ENCODE measurements at places on chromosomes 6 and 20.

DNA sequence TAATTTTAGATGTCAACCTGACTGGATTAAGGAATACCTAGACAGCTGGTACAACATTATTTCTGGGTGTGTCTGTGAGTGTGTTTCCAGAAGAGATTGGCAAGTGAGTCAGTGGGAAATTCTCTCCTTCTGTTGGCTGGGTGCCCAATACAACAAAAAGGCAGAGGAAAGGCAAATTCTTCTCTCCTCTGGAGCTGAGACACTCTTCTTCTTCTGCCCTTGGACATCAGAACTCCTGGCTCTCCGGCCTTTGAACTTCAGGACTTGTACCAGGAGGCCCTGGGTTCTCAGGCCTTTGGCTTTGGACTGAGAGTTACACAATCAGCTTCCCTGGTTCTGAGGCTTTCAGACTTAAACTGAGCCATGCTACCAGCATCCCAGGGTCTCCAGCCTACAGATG lies 7.8 kb upstream of the BTN3A1 start:
- no peak for DNase-seq

DNA sequence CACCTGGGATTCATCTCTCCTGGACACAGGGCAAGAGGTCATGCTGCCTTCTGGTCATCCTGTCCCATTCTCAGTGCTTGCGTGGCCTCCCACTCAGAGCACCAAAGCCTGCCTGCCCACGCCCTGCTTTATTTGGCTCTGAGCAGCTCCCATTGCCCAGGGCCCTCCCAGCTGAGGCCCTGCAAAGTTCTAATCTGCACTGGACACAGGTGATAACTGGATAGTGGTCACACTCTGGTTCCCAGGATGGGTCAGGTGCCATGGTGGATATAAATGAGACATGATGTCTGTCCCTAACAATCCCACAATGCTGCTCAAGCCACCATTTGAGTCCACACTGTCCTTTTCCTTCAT lies 39.5 kb downstream of the CPXM1 start:
- no peak for DNase-seq

DNA sequence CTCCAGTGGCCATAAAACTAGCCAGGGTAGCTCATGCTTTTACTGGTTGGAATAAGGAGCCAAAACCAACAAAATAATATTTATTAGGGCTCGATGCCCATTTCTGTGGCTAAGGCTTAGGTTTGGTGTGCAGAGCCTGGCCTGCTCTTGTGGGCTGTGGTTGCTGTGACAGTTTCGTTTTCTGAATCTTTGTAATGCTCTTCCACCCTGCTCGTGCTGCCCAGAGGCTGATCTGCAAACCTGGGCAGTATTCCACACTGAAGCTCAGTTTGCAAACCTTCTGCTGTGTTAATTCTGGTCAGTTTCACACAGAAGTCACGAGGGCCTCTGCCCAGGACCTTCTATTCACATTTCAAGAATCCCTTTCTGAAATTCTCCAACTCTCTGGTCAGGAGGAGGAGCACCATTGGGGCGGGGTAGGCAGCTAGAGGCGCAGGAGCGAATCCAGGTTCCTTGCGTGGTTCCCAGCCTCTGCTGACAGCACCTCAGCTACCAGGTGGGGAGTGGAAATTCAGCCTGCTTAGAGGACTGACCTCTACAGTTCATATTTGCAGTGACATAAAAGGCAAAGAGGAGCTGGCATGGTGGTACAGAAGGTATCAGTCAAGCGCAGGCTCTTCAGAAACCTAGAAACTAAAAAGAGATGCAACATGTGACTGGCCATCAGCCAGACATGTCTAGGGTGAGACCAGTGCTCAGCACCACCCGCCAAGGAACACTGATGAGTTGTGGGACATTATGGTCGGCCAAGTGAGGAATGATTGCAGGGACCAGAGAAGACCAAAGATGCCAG lies 14.3 kb upstream of the C20orf144 start:
- DNase-seq = no peak

GRCh38 chr20:48919336-48919881 lies 2.1 kb upstream of the ARFGEF2 start:
- no peak for DNase-seq

DNA sequence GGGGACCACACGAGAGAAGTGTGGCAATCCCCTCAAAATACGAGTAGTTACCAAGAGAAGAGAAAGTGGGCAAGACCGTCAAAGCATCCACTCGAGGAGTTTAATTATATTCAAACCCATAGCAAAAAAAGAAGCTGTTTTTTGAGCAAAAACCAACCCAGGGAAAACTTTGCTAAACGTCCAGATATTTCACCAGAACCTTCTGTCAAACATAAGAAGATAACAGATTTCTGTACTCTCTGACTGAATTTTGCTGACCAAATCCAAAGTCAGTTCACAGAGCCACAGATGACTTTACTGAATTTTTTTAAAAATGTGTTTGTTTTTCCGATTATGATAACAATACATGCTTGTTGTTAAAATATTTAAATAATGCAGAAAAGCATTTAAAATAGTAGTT lies 145.6 kb upstream of the PTPN1 start:
- no peak for DNase-seq

DNA sequence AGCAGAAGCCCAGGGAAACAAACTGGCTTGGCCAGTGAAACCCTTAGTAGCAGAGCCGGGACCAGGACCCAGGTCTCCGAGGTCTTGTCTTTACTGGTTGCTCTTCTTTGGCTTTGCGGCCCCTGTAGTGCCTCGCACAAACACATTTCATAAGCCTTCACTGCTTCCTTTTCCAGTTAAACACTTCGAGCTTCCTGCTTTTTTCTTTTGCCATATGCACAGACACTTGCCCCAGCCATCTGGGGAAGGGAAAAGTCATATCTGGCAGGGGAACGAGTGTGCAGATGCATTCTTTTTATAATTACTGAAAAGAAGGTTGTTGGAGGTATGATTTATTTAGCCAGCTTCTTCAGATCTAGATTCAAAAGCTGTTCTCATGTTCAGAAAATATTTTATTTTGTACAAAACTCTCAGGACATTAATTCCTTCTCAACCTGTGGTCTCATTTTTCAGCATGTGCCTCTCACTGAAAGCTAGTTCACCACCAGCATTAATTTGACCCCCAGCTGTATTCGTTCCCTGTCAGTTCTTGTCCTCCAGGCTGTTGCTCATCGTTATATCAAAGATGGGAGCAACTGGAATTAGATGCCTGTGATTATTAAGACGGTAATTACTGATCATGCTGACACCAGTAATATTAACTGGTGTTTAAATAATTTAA lies 19.2 kb downstream of the KLHL32 start:
- no peak for DNase-seq

- DNase-seq = no peak
These were observed 66.9 kb downstream of the DLL1 start for GRCh38 chr6:170223718-170224693.

- no peak for DNase-seq
These were observed 23.0 kb upstream of the NAA20 start for GRCh38 chr20:19993958-19994669.

- no peak for DNase-seq
These were observed 382.5 kb downstream of the PRKN start for GRCh38 chr6:162345051-162345511.

GRCh38 chr6:12595161-12595811 lies 121.3 kb upstream of the PHACTR1 start:
- DNase-seq = no peak

- no peak for DNase-seq
These were observed 81.6 kb downstream of the C6orf118 start for GRCh38 chr6:165227644-165228329.

- no peak for DNase-seq
These were observed 45.9 kb upstream of the CRISP1 start for GRCh38 chr6:49912196-49912595.

DNA sequence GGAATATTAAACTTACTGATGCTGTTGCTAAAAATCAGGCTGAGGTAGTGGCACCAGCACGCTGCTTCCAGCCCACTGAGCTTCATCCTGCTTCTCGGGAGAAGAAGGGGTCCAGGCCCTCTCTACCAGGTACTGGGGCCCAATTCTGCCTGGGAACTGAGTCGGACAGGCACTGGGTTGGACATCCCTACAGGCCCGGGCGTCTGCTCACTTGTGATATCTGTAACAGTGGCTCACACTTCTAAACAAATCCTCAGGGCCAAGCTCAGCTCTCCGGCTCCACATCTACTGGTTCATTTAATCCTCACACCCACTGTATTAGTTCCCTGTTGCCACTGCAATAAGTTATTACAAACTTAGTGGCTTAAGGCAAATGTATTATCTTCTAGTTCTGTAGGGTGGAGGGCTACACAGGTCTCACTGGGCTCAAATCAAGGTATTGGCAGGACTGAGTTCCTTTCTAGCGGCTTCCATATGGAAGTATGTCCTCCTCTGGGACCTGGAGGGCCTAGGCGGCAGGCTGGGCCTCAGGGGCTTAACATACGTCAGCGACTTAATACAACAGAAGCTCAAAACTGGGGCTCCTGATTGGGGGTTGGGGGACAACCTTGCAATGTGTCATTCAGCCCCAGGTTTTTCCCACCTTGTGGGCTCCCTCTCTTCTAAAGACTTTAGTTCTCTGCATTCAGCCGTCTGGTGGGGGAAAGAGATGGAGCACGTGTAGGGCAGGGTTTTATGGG lies 1.6 kb upstream of the KCNK15 start:
- DNase-seq = no peak

- DNase-seq = no peak
These were observed 465.5 kb upstream of the HTR1E start for GRCh38 chr6:86471791-86472190.

DNA sequence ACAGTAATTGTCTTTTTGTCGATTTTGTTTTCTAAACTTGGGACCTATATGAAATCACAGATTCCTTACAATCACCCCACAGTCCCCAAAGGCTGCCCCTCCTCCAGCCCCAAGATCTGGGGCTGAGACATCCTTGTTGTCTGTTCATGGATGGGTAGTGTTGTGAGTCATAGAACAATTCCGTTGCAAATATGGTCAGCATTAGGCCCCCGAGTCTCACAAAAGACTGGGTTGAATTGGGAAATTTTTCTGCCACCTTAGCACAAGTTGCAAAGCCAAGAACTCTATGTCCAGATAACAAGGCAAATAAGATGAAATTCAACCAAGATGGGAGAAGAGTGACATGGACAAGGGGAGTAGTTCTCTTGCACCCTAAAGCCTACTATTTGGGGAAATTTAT lies 10.5 kb upstream of the TAB2 start:
- no peak for DNase-seq

DNA sequence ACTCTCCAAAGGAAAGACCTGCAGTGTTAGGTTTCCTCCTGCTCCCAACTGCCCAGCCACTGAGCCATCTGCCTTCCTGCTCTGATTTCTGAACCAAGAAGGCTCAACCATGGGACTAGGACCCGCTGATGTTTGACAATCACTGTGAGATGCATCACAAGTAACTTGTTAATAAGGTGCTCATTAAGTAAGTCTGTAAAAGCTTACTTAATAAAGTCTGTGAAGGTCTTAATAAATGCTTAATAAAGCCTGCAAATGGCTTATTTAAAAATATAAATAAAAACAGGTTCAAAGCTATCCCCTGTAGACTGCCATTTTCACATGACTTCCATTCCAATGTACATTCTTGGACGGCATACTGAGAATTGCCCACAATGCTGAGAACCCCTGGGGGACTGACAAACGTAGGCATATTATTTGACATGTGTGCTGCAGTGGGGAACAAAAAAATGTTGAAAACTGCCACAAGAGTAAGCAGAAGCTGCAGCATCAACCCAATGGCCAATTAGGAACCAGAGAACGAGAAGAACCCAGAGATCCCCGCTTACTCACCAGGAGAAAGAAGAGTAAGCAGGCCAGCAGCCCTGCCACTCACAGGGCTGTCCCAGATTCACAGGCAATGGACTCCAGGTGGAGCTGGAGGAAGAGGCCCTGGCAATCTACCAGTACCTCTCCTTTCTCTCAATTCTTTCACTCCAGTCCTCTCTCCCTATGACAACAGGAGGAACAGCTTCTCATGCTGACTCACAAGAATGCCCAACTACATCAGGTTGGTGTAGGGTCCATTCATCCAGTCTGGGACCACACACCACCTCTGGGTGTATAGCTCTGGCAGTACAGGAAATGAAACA lies 19.5 kb downstream of the KIF13A start:
- DNase-seq = no peak

DNA sequence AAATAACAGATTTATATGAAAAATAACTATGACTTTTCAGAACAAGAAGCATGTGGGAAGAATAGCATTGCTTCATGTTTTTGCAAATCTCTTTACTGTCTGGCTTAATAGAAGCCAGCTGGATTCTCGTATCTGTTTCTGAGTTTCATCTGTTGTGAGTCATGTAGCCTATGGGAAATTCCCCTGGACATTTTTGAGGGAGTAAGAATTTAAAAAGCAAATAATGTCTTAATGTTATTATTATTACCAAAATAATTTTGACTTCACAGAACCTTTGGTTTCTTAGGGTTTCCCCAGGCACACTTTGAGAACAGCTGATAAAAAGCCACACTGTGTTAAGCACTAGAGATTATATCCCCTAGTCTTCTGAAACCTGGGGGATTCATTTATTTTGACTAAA lies 75.8 kb downstream of the SYCP2L start:
- no peak for DNase-seq

DNA sequence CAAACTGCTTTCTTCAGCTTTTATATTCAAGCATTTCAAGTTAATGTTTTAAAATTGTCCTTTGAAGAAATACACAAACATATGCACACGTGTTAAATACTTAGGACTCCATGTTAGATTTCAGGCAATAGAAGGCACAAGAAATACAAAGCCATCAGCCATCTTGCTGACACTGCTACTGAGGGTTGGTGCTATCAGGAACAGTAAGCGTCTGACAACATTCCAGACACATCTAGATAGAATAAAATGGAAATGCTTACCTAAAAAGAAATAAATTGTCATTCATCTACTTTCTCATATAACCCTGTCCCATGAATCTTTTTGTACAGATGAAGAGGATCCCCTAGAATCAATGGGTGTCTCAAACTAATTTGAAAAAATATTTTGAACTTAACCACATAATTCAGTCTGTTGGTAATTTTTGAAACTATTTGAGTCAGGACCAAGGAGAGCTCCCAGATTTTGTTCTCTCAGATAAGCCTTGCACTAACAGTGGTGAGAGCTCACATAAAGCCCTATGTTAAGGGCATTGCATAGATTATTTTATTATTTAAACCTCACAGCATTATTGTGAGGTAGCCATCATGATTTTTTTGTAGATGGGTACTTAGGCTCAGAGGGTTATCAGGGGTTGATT lies 631.1 kb upstream of the POU3F2 start:
- DNase-seq = no peak

GRCh38 chr6:162360901-162361567 lies 366.5 kb downstream of the PRKN start:
- DNase-seq = no peak

- DNase-seq = no peak
These were observed 117.3 kb downstream of the SMLR1 start for GRCh38 chr6:130944486-130944885.

DNA sequence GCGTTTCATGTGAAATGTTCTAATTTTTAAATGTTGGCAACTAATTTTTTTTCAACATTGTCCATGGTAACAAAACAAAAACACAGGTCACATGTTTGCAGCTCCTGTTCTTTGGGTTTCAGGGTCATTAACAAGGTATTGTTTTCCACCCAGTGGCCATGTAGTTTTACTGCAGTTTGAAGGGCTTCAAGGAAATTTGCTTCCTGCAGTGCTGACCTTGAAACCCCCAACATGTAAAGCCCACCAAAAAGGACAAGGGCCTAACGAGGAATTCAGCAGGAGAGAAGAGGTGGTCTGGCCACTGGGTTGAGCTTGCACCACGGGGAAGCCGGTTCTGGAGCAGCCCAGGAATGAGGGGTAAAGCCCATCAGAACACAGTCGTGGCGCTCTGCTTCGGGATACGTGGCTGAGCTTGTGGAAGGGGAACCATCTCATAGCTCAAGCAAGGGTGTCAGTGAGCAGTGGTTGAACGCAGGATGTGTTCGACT lies 13.9 kb upstream of the KLHL31 start:
- no peak for DNase-seq

All from stimulated activated naive CD8-positive, alpha-beta T cell treated with anti-CD3 and anti-CD28 coated beads, Interleukin-15, amount 100 ng/mL, for 72 hours (primary cell).